ENCODE measurements at places on chromosomes 2 and 18.

GRCh38 chr2:26449278-26450030 is 28.5 kb downstream of the OTOF start:
- no peak for DNase-seq

DNA sequence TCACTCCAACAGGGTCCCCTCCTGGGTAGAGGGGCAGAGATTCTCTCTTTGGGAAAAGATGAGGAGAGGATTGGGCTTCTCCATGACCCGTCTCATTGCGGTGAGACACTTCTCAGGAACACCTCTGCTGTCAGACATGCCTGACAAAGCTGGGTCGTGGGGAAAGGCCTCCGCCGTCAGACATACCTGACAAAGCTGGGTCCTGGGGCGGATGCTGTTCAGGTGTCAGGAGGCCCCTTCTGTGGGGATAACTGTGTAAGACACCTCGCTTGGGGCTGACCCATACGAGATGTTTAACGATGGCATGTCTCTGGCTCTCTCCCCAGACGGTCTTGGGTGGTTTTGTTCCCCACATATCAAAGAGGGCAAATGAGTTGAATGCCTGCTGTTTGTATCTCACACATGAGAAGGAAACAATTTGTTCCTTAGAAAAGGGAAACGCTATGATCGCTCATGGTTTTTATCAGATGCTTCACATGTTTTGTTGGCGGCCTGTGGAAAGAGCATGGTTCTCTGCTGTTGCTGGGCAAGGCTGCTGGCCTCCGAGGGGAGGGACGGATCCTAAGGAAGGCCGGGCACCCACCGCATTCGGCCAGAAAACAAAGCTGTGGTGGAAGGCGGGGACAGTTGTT is 40.8 kb upstream of the PXDN start:
- no peak for DNase-seq

GRCh38 chr2:48738806-48739205 is 16.7 kb downstream of the LHCGR start:
- DNase-seq = peak; percentile 14

GRCh38 chr2:26579025-26579722 is 62.0 kb downstream of the CIB4 start:
- no peak for DNase-seq

- DNase-seq = no peak
Observed at GRCh38 chr2:189144700-189145211, 34.8 kb downstream of the COL5A2 start.

- peak; percentile 68 for DNase-seq
Observed at GRCh38 chr18:8084160-8084559, 517.0 kb downstream of the PTPRM start.

DNA sequence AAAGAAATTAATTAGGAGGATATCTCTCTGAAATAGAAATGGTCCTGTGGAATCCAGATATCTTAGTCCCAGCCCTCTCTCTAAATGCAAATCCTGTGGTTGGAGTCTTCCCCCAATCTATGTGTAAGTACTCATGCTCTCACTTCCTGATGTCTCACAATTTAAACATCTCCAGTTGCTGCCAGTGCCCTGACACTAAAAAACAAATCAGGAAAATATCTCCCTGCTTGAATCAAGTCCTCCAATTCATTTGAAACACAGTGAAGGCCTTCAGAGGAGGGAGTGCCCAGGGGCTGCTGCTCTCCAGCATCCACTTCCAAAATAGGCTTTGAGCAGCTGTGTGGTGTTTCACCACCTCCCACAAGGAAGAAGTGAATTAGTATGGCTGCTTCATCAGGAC is 413.8 kb downstream of the RAD51AP2 start:
- no peak for DNase-seq

GRCh38 chr2:107036293-107036692 is 150.3 kb upstream of the ST6GAL2 start:
- DNase-seq = no peak

DNA sequence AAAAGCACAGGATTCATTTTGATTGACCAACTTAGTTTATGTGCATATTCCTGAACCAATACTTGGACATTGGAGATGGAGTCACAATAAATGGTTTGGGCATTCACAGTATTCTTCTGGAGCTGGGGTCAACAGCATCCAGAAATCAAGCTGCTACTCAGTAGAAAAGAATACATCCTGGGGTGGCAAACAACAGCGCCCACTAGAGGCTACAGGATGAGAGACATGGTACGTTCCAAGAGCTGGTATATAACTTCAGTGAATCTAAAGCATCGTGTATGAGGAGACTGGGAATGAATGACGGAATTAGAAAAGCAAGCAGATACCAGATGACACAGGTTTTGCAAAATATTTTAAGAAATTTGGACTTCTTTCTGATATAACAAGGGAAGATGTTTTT is 142.9 kb upstream of the FIGN start:
- DNase-seq = peak; percentile 5

DNA sequence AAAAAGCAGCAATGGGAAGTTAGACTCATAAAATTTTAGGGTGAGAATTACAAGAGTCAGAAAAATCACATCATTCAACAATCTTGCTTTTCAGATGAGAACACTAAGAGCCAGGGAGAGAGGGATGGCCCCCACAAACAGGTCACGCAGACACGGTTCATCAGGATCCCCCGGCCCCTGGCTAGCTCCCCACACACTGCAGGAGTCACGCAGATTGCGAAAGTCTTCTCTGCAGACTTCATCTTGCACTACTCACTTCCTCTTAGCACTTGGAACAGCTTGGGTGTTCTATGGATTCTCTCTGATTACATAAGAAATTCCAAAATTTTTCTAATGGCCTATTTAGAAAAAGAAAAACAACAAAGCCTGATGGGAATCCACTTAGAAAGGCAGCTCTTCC is 21.6 kb upstream of the SULT1C2 start:
- DNase-seq = no peak

- no peak for DNase-seq
Observed at GRCh38 chr2:36453652-36454051, 98.1 kb downstream of the CRIM1 start.

DNA sequence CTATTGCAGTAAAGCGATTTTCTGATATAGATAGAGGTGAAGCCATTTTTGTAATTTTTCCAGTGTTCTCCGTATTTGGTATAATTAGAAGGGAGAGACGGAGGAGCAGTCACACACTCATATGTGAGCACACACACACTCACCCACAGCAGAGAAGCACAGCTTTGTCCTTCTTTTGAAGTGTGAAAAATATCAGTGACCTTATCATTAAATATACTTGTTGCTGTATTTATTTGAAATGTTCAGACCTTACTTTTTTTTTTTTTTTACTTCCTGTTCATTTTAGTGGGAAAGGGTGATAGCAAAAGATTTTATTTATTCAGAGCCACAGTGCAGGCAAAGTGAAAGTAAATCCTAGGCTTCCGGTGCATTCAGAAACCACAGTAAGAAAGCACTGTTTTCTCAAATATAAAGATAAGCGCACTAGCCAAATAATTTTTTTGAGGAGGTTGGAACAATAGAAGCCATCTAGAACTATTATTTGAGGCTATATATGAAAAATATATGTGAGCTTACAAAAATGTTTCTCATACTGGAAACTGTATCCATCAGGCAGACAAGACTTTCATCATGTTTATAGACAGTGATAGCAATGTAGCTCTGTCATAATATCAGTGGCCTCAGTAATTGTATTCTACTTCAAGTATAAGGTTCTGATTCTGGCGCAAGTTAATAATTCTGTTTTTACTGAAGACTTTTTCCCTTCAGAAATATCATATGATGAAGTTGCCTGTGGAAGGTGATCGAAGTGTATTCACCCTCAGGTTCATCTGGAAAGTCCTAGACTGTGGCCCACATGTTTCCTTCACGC is 37.2 kb downstream of the TSHZ1 start:
- peak; percentile 31 for DNase-seq

GRCh38 chr2:85865539-85866164 is 23.1 kb downstream of the ST3GAL5 start:
- DNase-seq = no peak

DNA sequence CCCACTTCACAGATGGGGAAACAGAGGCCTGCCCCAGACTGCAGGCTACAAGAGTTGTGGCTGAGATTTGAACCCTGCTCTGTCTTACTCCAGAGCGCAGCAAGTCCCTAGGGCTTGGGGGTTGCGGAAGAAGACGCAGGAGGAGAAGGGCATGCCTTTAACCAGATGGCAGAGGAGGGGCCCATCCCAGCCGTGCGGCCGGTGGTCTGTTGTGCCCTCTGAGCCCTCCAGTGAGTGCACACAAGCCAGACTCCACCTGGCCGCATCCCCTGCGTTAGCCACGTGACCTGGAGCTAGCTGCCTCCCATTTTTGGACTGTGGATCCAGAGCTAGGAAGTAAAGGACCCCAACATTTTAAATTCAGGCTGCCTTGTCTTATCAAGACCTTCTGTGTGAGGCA is 2.8 kb downstream of the KCNIP3 start:
- DNase-seq = no peak

DNA sequence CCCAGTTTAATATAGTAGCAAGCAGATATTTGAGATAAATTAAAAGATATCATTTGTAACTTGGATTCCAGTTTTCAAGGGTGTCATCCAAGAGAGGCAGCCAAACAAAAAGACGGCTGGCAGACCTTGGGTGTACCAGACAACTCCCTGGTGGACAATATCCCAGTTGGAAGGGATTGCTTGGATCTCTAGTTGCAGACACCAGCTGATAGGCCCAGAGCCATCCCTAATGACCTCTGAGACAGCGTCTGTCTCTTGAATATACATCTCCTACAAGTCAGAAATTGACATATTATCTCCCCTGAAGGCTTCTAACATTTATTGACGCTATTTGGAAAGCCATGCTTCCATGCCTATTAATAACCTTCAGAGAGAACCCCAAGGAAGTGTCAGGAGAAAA is 67.7 kb downstream of the ACVR1 start:
- no peak for DNase-seq

DNA sequence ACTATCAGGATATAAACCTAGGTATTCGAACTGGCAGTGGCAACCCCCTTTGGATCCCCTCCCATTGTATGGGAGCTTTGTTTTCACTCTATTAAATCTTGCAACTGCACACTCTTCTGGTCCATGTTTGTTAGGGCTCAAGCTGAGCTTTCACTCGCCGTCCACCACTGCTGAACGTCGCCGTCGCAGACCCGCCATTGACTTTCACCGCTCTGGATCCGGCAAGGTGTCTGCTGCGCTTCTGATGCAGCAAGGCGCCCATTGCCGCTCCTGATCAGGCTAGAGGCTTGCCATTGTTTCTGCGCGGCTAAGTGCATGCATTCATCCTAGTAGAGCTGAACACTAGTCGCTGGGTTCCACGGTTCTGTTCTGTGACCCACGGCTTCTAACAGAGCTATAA is 69.1 kb downstream of the LCLAT1 start:
- DNase-seq = no peak

GRCh38 chr2:43026426-43027096 is 199.8 kb downstream of the ZFP36L2 start:
- no peak for DNase-seq

- no peak for DNase-seq
Observed at GRCh38 chr18:76875390-76876325, 53.3 kb downstream of the ZNF236 start.

DNA sequence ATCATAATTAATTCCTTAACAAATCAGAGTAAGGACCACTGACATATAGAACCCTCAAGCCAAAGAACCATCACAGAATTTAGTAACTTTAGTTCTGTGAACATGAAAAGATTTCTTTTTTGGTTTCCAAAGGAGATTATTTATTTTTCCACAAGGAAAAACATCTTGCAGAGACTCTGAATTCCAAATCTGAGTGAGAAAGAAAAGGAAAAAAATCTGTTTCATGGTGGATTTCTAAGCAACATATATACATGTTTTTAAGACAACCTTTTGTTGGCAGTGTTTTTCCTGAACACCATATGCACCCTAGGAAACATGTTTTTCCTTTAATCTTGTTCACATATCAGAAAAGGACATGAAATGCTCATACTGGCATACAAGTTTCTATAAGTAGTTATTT is 149.8 kb downstream of the AGPS start:
- no peak for DNase-seq

DNA sequence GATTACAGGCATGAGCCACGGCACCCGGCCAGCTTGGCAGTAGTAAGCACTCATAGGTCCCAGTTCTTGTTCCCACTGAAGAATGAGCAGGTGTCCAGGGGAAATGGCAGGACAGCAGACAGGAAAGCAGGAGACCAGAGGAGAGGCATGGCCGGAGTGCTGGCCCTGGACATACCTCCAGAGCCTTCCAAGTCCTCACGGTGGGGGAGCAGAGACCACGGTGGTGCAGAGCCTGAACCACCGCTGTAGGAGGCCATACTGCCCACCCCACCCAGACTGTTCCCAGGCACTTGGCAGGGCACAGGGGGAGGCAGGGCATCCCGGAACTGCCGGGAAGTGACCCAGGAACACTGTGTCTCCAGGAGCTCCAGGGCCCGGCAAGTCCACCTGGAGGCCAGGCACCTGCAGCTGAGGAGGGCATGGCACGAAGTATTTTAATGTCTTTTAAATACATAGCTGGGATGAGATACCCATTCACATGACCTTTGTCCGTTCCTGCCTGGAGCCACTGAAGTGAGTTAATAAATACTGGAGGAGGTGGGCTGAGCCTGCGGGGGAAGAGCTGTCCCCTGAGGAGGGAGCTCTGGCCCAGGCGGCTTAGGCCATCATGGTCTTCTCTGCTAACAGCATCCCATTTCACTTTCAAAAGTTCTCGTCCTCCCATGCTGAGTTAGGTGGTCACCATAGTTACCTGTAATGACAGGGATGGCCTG is 49.7 kb upstream of the TFCP2L1 start:
- no peak for DNase-seq

DNA sequence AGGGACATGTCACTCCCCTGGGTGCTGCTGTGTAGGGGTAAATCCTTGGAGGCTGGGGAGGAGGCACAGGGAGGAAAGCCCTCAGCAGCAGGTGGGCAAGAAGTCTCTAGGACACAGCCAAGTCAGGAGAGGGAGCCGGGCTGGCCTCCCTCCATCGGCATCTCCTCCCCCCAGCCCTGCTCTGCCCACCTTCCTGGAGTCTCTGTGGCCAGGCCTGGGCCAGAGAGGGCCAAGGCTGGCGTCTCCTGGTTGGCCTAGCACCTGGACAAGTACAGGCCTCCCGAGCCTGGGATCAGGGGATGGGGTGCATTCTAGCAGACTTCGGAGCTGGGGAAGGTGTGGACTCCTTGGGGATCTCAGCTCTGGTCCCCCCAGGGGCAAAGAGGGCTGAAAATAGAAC is 1.8 kb downstream of the SPEG start:
- DNase-seq = no peak

DNA sequence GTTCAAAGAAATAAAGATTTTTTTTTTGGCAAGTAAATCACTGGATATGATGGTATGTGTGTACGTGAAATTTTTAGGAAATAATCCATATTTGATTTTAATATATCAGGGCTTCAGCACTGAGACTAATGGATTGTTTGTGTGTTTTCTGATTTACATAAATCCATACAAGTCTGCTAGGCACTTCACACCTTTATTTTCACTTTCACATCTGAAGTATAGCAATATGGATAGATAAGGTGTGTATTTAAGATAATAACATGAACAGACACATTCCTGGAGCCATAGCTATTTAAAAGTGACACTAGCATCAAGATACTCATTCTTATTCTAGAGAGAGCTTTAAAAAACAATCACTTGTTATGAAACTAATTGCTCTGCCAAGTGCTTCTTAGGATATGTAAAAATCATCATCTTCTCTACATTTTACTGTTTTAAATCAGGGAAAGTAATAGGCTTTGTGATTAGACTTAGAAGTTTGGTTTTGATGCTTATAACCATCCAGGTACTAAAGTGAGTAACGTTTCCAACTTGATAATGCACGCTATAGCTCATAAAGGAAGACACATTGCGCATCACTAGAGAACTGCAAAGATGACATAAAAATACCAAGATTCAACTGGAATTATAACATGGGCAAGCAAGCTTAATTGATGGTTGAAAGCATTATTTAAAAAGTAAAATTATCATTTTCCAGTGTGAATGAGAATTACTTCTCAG is 208.9 kb downstream of the ZEB2 start:
- no peak for DNase-seq

Measured in RWPE1 (cell line).